Posterior cingulate gyrus (tissue), 11 donors: ENCODE measurements at places on chromosomes 3 and 15.

DNA sequence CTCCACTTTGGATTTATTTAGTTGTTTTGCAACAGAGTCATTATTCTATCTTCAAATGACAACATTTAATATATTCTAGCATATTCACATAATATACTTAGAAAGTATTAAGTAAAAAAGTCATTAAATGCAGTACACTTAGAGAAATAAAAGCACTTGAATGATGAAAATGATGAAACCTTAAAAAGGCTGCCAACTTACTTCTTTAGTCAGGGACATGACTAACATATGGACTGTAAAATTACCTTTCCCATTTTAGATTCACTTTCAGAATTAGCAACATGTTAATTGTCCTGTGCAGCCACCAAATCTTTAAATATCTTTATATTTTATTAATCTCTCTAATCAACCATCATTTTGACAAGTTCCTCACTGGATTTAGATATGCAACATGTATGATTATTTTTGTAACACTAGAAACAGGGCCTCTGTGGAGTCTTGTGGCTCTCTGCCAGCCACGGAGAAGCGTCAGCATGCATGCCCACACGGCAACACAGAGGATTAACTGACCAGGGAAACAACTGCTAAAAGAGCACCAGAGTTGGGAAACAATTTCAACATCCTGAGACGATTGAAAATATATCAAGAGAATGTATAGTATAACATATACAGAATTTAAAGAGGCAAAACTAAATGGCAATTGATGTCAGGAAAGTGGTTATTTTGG is 95.7 kb downstream of the ANO10 start:
- no peak for DNase-seq

- DNase-seq, result no peak
Observed at GRCh38 chr15:50390554-50391264, 33.5 kb upstream of the USP8 start.

DNA sequence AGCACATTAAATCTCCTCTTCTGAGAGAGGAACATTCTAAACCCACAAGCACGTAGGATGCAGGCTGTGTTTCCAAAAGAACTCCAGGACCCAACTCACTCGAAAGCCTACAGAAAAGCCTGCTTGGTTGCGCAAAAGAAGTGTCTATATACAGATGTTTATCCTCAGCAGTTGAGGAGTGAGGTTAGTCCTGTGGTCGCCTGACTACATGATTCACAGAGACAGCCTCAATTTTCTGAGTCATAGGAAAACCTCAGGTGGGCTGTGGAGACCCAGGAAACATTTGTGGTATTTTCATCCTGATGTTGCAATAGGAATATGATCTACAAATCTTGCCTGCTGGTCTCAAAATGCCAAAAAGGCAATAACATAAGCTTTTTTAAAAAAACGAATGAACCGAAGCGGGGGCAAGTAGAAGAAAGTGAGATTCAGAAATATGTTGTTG is 183.8 kb upstream of the THRB start:
- DNase-seq, result no peak

DNA sequence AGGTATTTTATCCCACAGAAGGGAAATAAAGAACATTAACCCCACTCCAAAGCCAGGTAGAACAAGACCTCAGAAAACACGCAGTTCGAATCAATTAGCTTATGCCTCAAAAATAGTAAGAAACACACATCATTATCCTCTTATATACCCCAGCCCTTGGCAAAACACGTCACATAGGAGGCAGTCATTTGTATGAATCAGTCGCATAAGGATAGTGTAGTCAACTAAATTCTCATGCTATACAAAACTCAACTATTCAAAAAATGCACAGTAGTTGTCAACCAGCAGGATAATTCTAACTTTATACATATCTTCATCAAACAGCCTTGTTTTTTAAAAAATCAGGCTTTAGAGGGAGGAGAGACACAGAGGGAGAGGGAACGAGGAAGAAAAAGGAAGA is 298.4 kb downstream of the FOXP1 start:
- DNase-seq, result no peak
